Right renal pelvis (tissue), 4 donors: ENCODE measurements at places on chromosomes 13 and 19. TPM values are rescaled to one million over a fixed set of nuclear protein-coding genes. Genes with fewer than 3 reads are reported as not detected.

TNFRSF19 gene
- 46.5 TPM for polyA plus RNA-seq

DNA sequence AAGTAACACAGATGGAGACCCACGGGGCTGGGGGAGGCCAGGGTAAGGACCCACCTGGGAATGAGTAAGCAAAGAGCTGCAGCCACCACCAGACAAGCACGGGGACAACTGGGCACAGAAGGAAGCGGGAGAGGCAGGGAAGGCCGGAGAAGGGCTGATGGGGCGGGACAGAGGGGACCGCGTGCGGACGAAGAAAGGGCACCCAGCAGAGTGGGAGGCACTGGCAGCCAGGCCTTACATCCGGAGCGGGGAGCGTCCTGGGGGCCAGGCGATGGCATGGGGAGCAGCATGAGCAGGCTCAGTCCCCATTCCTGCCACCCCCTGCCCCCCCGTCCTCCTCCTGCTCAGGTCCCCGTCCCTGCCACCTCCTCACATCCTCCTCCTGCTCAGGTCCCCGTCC, 3.0 kb downstream of the PROZ start:
- DNase-seq = no peak

DNA sequence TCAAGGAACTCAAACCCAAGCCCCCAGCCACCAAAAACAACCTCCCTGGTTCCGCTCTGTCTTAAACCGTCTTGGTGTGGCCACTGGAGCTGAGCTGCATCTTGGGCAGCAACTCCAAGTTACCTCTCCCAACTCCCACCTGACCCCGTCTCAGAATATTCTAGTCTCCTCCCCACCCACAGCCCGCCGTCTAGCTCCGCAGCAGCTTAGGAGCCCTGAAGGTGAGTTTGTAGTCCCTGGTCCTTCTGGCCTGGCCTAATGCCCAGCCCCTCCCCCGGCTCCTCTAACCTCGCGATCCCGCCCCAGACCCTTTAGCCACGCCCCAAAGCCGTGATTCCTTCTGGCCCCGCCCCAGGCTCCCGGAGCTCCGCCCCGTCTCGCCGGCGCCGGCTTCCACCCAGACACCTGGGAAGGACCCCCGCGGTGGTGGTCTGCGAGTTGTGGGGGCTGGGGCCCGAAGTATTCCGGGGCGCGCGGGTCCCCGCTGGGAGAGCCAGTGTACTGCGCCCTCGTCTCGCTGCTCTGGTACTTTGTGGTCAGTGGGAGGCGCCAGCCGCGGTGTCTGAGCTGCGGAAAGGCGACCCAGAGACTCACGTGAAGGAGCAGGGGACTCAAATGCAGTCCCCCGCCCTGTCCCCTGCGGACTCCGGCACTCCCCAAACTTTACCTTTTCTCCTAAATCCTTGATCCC, 2.5 kb upstream of the LHB start:
- no peak for DNase-seq

GRCh38 chr19:5445561-5446055, 9.6 kb upstream of the ZNRF4 start:
- DNase-seq = no peak

DNA sequence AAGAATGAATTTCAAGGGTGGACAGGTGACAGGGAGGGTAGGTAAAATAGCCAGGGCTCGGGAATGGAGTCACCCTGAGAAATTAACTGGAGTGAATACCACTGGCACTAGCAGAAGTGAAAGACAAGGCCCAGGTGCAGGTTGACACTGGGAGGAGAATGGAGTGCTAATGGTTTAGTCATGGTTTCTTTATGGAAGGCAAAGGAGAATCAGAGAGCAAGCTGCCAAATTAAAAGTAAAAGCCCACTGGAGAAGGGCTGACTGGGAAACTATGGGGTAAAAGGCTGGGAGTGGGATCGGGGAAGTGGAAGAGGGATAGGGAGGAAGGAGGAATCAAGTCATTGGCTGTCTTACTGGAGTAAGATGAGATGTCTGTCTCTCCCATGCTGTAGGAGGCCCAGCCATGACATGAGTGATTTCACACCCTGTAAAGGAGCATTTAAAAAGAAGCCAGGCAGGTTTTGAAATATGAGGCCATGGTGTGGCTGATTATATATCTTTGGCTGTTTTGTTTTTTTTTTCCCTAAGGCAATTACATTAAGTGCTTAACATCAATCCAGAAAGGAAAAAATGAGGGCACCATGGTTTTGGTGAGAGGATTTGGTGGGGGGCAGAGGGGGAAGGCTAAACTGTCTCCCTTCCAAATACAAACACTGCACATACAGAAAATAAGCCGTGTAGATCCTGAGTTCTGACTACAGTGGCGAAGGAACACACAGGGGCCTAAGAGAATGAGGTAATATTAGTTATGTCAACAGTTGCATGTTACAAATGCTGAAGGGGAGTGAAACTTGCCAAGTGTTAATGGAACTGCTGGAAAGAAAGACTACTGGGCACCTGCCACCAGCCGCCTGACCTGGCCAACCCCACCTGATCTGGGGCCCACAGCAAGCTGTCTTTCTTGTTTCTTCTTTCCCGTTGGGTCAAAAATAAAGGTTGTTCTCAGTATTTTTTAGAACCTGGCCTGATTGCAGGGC, 183.5 kb upstream of the TSC22D1 start:
- no peak for DNase-seq

- DNase-seq = no peak
These were observed 173.1 kb upstream of the RFC3 start for GRCh38 chr13:33644581-33645543.

DNA sequence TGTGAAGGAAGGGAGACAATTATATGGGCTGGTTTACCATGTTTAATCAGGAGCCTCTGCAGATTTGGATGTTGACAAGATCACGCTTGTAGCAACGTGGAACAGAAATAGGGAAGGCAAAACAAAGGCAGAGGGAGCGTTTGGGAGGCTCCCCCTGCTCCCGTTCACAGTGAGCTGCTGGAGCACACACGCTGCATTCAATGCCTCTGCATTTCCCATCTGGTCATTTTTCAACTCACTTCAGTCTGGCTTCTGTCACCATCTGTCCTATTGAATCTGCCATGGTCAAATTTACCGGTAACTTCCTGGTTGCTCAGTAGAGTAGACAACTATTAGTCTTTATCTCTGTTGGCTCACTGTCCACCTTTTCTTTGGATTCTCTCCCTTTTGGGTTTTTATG, 91.0 kb downstream of the NHLRC3 start:
- DNase-seq = no peak
